ENCODE measurements at places on chromosomes 4 and X. TPM values are rescaled to one million over a fixed set of nuclear protein-coding genes. Genes with fewer than 3 reads are reported as not detected.

DNA sequence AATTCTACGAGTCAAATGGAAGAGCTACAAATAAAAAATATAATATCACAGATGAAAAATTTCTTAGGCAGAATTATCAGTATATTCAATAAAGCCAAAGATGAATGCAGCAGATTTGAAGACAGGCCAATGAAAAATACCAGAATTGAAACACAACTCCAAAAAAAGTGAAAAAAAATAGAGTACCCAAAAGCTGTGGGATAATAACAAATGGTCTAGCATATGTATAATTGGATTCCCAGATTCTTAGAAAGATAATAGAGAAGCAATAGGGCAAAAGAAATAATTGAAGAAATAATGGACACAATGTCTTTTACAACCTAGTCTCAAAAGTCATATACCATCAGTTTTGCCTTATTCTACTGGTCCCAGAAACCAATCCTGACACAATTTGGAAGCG is 4.4 kb downstream of the ANAPC10 start:
- no peaks in the 10 kb centered on the region for H3K27me3 ChIP-seq
- no peak for DNase-seq
- no peaks in the 10 kb centered on the region for H3K36me3 ChIP-seq
- no peak overlapping the region for H3K4me3 ChIP-seq

DNA sequence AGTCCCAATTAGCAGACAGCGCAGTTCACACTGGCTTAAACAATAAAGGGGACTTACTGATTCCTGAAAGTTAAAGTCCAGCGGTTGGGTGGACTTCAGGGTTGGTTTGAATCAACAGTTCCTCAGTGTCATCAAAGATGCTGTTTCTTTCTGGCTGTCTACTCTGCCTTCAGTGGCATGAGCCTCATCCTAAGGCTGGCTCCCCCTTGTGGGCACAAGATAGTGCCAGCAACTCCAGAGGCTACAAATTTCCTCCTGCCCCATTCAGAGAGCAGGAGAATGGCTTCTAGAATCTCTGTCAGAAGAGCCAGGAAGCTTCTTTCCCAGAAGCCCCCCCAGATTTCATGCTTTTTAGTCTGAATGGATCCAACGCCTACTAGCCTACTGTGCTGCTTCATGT is 82.4 kb upstream of the MTM1 start:
- H3K36me3 ChIP-seq = no peaks in the 10 kb centered on the region
- no peak overlapping the region for H3K27ac ChIP-seq
- no peaks in the 10 kb centered on the region for H3K27me3 ChIP-seq
- peak; percentile 52 for DNase-seq
- H3K4me3 ChIP-seq = no peak overlapping the region

GRCh38 chrX:3129256-3129655 is 88.0 kb downstream of the ARSF start:
- H3K27me3 ChIP-seq = no peaks in the 10 kb centered on the region
- DNase-seq = no peak
- no peaks in the 10 kb centered on the region for H3K36me3 ChIP-seq
- H3K4me3 ChIP-seq = no peak overlapping the region

FRG2 gene
- polyA plus RNA-seq = not detected

DNA sequence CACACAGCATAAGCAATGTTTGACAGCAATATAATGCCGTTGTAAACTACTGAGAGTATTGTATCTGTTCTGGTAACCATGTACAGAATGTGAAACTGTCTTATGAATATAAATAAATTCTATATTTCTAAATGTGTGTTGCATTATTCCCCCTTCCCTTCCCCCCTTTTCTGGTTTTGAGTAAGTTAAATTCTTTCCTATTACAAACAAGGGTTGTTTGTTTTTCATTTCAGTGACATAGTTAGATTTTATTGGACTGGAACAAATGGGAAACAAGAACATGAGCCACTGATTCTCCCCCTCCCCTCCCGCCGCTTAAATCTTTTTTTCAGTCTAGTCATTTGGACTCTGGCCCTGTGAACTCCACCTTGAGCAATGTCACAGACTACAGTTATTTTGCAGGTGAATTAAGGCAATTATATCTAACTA is 69.8 kb downstream of the GPAT3 start:
- no peak for DNase-seq
- no peaks in the 10 kb centered on the region for H3K4me1 ChIP-seq
- no peaks in the 10 kb centered on the region for H3K36me3 ChIP-seq
- H3K27me3 ChIP-seq = no peaks in the 10 kb centered on the region

ADH7 gene
- polyA plus RNA-seq = 0.07 TPM

DNA sequence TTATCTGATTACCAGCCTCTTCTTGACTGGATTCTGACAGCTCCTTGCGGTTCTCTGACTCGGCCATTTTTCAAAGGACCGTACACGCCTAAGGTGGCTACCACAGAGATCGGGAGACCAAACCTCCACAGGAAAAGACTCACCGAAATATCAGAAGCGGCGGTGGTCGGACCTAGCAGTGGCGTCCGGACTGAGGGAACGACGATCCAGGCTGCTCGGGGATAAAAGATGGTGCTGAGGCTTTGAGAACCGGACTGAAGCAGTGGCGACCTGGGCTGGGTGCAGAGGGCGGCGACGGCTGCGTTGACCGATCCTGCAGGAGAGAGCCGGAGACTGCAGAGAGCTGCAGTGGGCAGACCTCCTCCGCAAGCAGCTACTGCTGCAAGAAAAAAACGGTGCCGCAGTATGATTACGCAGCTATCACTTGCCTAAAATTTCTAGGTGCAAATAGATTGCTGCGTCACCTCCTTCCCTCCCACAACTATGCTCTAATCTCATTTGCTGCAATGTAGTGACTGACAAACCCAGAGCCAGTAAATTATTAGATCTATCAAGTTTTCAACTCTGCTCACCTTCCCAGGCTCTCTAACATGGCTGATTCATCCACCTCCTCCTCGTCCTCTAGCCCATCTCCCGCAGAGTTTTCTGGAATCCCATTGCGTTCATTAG is at the start of gene NAP1L2:
Gene NAP1L2, minus strand, starts transcription at position 426 of the 669 bp plus-strand sequence. Its CDS starts 359 bp downstream, at position 67.
- H3K27ac ChIP-seq = peak within 1 kb of the TSS; percentile 24
- H3K4me3 ChIP-seq = peak within 1 kb of the TSS; percentile 37
- peak; percentile 42 for DNase-seq

UTP14A gene
- polyA plus RNA-seq = 9.0 TPM

DNA sequence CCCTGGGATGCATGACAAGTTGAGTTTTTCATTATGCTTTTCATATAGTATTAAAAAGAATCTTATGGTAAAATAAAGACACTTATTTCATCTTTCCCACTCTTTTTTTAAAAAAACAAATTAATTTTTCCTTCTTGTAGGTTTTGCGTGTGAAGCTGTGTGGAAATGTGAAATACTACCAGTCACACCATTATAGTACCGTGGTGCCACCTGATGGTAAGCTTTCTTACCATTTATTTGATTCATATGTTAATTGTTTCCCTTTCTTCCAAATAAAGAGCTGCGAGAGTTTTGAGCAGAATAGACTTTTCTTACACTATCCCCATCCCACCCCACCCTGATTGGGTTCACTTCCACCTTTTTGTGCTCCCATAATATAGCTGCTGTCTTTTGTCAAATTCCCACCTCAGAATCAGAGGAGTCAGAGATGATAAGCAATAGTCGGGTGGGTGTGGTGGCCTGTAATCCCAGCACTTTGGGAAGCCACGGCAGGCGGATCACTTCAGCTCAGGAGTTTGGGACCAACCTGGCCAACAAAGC is 44.3 kb downstream of the CASP6 start:
- no peaks in the 10 kb centered on the region for H3K4me1 ChIP-seq
- no peaks in the 10 kb centered on the region for H3K36me3 ChIP-seq
- no peaks in the 10 kb centered on the region for H3K27me3 ChIP-seq
- no peak overlapping the region for H3K4me3 ChIP-seq

- H3K27ac ChIP-seq = peak overlapping the region; percentile 29
- H3K4me3 ChIP-seq = no peak overlapping the region
- DNase-seq = no peak
- no peaks in the 10 kb centered on the region for H3K27me3 ChIP-seq
- H3K36me3 ChIP-seq = no peaks in the 10 kb centered on the region
- peaks cover 24% of the 10 kb centered on the region for H3K4me1 ChIP-seq
These were observed 466.6 kb downstream of the INPP4B start for GRCh38 chr4:142379277-142380051.

GRCh38 chr4:37687194-37687562 is 1.0 kb upstream of the RELL1 start:
- no peak for DNase-seq

DNA sequence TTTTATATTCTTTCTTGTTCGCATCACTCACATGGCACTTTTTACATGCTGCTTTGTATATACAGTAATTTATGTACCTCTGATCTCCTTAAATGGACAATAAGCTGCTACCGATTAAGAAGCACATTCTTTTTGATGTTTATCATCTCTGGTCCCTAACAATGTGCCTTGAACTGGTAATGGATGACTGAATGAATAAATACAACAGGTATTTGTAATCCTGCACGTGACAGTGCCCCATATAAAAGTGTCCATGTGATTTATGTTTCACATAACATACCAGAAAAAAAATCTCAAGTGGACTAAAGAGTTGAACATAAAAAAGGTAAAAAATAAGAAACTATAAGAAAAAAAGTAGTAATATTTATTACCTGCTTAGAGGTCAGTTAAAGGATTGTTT is 7.7 kb upstream of the SLAIN2 start:
- H3K36me3 ChIP-seq = no peaks in the 10 kb centered on the region
- H3K27me3 ChIP-seq = no peaks in the 10 kb centered on the region
- no peaks in the 10 kb centered on the region for H3K4me1 ChIP-seq
- H3K27ac ChIP-seq = no peak overlapping the region
- DNase-seq = no peak

GRCh38 chrX:22323541-22323940 is 50.8 kb downstream of the CBLL2 start:
- no peaks in the 10 kb centered on the region for H3K4me1 ChIP-seq
- H3K27me3 ChIP-seq = no peaks in the 10 kb centered on the region
- no peak overlapping the region for H3K4me3 ChIP-seq
- H3K36me3 ChIP-seq = no peaks in the 10 kb centered on the region
- DNase-seq = no peak

DNA sequence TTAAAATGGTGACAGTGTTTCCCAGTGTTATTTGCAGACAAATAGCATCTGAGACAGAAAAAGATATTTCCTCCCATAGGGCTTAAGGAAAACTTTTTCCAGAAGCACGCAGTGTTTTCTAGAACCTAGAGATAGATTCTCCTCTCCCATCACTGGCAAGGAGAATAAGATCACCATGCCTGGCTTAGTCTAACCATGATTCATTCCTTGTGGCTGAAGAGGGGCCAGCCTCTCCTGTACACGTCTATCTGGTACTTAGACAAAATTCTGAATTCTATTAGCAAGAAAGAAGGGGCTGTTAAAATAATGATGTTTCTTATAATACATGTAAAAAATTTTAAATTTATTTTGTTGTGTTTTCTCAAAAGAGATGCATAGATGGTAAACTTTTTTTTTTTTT is 296.1 kb upstream of the LDB2 start:
- H3K27ac ChIP-seq = no peak overlapping the region
- no peaks in the 10 kb centered on the region for H3K27me3 ChIP-seq
- H3K36me3 ChIP-seq = no peaks in the 10 kb centered on the region
- no peak for DNase-seq
- H3K4me3 ChIP-seq = no peak overlapping the region

- DNase-seq = no peak
- peaks cover 19% of the 10 kb centered on the region for H3K4me1 ChIP-seq
- H3K27me3 ChIP-seq = no peaks in the 10 kb centered on the region
These were observed 771 bp upstream of the RBPJ start for GRCh38 chr4:26319949-26320537.

DNA sequence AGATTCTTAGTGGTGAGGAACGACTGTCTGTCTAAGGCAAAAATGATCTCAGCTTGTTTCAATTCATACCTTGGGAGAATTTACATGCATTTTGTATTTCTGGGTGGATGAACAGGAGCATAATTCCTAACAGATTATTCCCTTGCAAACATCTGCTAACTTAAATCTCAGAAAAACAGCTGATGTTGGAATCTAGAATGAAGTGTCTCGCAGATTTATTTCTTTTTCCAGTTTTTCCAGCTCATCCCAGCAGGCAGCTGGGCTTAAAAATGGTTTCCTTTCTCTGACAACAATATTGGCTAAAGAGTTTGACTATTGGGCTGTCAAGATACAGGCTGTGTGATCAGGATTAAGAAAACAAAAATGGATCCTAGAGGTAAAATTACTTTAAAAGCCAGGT is 1.1 kb downstream of the LNX1 start:
- peaks cover 45% of the 10 kb centered on the region for H3K4me1 ChIP-seq
- H3K36me3 ChIP-seq = no peaks in the 10 kb centered on the region
- no peaks in the 10 kb centered on the region for H3K27me3 ChIP-seq
- peak overlapping the region; percentile 21 for H3K4me3 ChIP-seq

ADGRG4 gene
- polyA plus RNA-seq = not detected

HHIP gene
- 0.42 TPM for polyA plus RNA-seq

DNA sequence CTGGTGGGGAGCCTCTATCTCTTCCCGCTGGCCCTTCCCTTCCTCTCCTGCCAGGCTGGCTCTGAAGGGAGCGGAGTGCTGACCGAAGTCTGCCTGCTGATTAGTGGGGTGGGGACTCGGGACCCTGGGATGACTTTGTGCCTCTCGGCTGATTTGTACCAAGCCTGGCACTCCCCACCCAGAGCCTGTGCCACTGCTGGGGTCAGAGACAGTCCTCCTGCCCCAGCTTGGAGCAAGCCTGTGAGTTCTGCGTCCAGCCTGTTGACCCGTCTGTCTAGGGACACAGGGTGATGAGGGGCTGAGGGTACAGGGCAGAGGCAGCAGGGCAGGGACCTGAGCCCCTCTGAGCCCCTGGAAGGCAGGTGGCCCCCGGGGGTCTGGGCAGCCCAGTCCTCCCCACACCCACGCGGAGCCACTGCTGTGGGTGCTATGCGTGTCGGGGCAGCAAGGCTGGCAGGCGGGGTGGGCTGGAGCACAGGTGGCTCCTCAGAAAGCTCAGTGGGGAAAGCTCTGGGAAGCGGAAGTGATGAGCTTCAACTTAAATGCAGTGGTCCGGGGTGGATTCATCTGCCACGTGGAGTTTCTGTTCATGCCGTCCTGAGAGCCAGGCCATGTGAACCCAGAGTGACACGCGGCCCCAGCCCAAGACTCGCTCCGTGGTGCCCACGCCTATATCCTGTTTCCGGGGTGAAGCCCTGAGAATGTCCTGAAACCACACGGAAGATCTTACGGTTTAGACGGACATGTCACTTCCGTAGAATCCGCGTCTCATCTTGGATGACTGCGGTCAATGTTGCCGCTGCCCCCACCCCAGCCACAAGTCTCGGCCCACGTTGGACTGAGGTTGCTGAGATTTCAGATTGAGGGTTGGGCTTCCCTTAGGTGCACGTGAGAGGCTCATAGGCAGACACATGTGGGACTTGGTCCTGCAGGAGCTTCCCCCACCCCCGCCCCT is 21.1 kb upstream of the UVSSA start:
- H3K4me3 ChIP-seq = no peak overlapping the region
- H3K4me1 ChIP-seq = no peaks in the 10 kb centered on the region
- H3K36me3 ChIP-seq = peaks cover 15% of the 10 kb centered on the region
- H3K27me3 ChIP-seq = no peaks in the 10 kb centered on the region

DNA sequence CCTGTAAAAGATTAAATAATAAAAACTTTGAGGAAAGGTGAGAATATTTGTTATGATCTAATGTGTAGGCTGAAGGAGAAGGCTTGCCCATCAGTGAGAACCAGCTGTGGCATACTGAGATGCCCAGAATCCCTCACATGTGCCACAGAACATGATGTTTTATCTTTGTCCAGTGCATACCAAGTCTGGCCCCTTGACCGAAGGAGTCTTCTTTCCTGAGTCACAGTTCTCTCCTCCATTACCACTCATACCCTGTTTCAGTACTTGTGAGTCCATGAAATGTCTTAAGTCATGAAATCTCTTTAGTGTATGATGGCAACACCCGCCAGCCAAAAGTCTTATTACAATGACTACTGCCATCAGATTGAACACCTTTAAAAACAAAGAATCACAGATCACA is 42.7 kb downstream of the PPARGC1A start:
- no peak for DNase-seq
- no peaks in the 10 kb centered on the region for H3K27me3 ChIP-seq
- no peak overlapping the region for H3K27ac ChIP-seq

Measured in pancreas (tissue), 10 donors.